ENCODE measurements at places on chromosomes 4 and X.

GRCh38 chr4:176839656-176840055 lies 46.9 kb upstream of the VEGFC start:
- no peak for DNase-seq

DNA sequence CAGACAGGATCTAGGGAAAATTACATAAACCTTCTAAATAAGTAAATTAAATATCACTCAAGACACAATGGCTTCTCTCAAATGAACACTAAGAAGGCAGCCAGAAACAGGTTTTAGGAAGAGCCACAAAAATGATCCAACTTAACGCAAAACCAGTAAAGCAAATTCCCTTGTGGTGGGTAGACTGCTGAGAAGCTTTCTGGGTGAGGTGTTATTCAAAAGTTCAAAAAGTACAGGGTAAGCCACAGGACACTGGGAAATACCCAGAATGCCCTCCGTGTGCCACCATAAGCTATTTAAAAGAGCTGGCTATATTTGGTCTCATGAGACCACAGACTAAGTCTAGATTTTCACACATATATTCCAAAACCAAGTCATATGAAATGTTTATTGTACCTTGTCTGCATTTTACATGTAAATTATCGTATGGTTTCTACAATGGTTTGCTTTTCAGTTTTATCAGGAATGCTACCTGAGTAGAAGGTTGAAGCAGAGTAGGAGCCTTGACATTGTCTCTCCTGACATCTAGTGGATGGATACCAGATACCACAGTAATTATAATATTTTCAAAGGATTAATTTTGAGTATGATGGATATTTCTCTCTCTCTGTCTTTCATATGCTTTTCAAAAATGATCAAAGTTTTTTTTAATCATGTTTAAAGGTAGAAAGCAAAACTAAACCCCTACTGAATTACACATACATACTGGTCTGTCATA lies 109.3 kb upstream of the KLHL13 start:
- DNase-seq = peak; percentile 9

DNA sequence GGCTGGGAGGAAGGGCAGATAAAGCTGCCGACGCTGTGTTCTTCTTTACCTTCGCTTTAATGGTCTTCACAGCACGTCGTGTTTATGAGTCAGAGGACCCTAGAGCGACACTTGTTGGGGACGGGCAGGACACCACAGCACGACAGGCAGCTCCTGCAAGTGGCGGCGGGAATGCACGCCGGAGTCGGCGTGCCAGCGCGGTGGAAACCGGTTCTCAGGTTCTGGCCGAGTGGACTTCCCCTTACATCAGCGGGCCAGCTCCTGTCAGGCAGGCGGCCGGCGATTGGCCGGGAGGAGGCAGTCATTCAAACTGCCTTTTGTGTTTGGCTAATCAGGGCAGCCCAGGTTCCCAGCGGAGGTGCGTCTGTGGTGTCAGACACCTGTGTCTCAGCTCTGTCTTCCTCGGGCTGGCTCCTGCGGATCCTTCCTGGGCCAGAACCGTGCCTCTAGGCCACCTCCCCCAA lies 150.9 kb downstream of the SHROOM3 start:
- DNase-seq = peak; percentile 51

GRCh38 chr4:1938027-1938426 lies 66.8 kb downstream of the NSD2 start:
- DNase-seq = no peak

DNA sequence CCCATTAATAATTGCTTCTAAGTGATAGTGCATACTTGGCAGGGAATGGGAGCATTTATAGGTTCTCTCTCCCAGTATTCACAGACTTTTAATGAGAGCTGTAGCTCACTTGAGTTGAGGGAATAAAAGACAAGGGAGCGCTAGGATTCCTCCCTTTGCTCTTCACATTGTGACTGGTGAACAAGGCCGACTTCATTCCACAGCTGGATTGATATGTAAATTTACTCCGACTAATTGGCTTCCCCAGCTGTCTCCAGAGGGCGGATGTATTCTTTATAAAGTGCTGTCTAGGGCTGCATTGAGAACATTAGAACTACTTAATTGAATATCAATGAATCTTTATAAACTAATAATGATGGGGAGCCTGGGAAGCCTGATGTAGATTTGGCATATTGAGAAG lies 63.4 kb downstream of the GPR50 start:
- DNase-seq = no peak

- no peak for DNase-seq
These were observed 9.2 kb upstream of the EIF4E start for GRCh38 chr4:98937986-98938720.

DNA sequence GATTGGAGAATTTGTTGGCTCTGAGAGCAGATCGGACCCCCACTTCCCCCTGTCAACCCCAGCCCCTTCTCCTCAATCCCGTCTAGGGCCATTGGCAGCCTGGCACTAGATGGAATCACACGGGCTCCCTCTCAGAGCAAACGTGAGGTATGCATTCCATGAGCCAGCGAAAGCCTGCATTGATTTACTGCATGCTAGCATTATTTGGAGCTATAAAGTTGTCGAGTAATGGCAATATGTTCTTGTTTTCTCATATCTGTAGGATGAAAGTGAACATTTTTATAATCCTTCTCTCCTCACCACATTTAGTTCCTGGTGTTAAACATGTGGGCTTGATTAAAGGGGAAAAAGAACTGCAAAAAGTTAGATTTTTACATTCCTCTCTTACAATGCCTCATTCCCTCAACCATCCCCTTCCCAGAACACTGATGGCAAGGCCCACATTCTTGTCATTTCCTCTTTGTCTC lies 159.2 kb downstream of the SPRY1 start:
- DNase-seq = no peak

- no peak for DNase-seq
These were observed 76.6 kb downstream of the ZNF182 start for GRCh38 chrX:47927212-47927611.

GRCh38 chr4:48175328-48175727 lies 41.3 kb upstream of the TXK start:
- no peak for DNase-seq

DNA sequence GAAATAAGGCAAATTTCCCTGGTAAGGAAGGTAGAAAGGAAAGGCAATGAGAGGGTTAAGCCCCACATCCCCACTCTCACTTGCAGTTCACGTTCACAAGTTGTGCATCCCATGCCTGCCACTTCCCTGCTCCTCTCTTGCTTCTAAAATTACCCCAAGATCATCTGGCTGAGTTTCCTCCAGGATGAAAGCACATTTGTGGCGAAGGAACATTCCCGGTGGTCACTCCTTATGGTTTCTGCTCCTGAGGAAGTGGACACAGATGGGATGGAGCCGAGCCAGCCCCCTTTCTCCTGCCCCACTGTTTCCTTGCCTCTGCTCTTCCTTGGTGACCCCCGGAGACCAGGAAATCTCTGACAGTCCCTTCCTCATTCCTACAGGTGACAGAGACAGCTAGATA lies 37.5 kb downstream of the SPINK2 start:
- no peak for DNase-seq

DNA sequence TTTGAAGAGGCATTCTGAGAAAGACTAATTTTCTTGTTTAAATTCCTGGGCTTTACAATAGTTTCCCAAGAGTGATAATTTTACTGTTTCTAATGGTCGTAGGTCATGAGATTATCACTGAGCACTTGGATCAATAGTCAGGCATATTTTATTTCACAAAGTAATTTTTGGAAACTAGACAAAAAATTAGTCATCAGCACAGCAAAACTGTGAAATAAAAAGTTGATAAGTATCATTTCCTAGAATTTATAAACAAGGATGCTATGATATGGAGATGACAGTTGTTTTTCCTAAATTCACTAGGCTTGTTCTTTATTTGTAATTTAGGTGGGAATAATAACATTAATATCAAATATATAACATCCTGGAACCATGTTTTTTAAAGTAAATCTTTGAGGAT lies 33.0 kb downstream of the SULT1B1 start:
- DNase-seq = no peak

Data from GM06990 (cell line).